ENCODE measurements at places on chromosomes 2 and 18. TPM values are rescaled to one million over a fixed set of nuclear protein-coding genes. Genes with fewer than 3 reads are reported as not detected.

SCYGR4 gene
- total RNA-seq, result not detected

KCNE4 gene
- total RNA-seq, result under 0.01 TPM

RNF152 gene
- total RNA-seq, result 0.73 TPM

GCG gene
- total RNA-seq, result not detected

PMAIP1 gene
- 95.0 TPM for total RNA-seq

KCNG2 gene
- total RNA-seq, result 0.10 TPM

DNAJC5G gene
- total RNA-seq, result not detected

POTEJ gene
- not detected for total RNA-seq

NEB gene
- total RNA-seq, result 2.0 TPM

ERBB4 gene
- total RNA-seq, result not detected

SPDYA gene
- 12.4 TPM for total RNA-seq

CPO gene
- total RNA-seq, result 0.21 TPM

ITGA4 gene
- total RNA-seq, result 138 TPM

MDH1B gene
- not detected for total RNA-seq

IRS1 gene
- total RNA-seq, result 2.3 TPM

CABYR gene
- total RNA-seq, result 0.84 TPM

CROCC2 gene
- not detected for total RNA-seq

FARSB gene
- total RNA-seq, result 9.3 TPM

TLX2 gene
- total RNA-seq, result 0.10 TPM

KYNU gene
- 35.9 TPM for total RNA-seq

APCDD1 gene
- under 0.01 TPM for total RNA-seq
